ENCODE measurements at places on chromosomes 1 and 21. TPM values are rescaled to one million over a fixed set of nuclear protein-coding genes. Genes with fewer than 3 reads are reported as not detected.

The DCST1 gene
- total RNA-seq, result not detected

The CNR2 gene
- 0.04 TPM for total RNA-seq

The FCRL1 gene
- total RNA-seq, result not detected

The TTC34 gene
- total RNA-seq, result 2.5 TPM

The LAMC1 gene
- not detected for total RNA-seq

The S100A10 gene
- total RNA-seq, result 181 TPM

The OR2T6 gene
- not detected for total RNA-seq

The DENND2C gene
- 1.4 TPM for total RNA-seq

The PGBD5 gene
- not detected for total RNA-seq

The KRTAP7-1 gene
- not detected for total RNA-seq

The NVL gene
- total RNA-seq, result 39.5 TPM

The MRAP gene
- not detected for total RNA-seq

The MMEL1 gene
- total RNA-seq, result 0.54 TPM
